ENCODE measurements at places on chromosomes 4 and X.

GRCh38 chrX:16589211-16589610, 60.7 kb upstream of the S100G start:
- DNase-seq = no peak

- DNase-seq = no peak
These were observed 237.2 kb downstream of the SPATA18 start for GRCh38 chr4:52288212-52288855.

DNA sequence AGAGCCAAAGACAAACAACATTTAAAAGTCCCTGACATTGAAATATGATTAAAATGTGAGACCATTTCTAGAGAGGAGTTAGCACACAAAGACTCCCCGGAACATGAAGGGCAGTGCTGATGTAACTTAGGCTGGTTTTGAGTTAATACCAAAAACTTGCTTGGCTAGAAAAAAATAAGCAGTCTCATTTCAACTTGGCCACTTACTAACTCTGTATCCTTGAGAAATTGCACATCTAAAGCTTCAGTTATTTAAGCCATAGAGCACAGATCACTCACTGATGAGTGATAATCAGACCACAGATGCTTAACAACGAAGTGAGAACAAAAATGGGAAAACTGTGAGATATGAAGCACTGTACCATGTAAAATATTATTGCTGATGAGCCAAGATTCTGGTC, 65.9 kb upstream of the MAOA start:
- DNase-seq = no peak

DNA sequence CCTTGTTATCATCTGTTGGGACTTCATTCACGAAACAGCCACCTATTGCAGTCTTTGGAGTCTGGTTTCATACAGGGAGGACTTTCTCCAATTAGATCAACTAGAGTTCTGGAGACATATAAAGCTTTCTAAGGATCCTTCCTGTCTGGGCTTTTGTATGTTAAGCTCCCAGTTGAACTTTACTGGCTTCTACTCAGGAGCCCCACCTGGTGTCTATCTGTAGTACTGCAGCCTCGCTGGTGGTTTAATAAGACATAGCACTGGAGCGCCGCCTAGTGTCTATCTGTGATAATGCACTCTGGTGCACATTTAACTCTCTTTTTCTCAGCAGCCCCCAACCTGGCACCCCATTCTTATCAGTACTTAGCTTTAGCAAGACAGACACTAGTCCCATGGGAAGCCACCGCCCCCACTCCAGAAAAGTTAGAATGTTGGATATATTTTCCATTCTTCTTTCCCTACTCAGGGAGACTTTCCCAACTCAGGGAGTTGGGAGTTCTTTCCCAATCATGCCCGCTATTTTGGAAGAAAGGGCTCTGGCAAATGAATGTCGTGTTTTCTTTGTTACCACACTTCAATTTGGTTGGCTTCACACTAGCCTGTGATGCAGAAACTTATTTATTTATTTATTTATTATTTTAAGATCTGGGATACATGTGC, 36.9 kb upstream of the SYTL4 start:
- no peak for DNase-seq

DNA sequence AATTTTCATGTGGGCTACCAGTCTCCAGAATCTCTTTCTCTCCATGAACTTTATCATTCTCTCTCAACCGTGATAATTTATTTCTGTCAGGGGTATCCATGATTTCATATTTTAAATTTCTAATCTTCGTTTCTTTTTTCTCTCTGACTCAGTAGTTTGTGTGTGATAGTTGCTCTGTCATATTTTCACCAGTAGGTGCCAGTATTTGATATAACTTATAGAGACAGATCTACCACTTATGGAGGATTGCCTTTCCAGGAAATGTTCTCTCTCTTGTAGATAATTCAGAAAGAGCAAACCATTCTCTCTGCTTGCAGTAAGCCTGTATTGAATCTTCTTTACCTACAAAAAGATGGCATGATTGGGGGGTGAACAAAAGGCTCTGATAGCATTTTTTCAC, 79.3 kb upstream of the DYNLT3 start:
- no peak for DNase-seq

DNA sequence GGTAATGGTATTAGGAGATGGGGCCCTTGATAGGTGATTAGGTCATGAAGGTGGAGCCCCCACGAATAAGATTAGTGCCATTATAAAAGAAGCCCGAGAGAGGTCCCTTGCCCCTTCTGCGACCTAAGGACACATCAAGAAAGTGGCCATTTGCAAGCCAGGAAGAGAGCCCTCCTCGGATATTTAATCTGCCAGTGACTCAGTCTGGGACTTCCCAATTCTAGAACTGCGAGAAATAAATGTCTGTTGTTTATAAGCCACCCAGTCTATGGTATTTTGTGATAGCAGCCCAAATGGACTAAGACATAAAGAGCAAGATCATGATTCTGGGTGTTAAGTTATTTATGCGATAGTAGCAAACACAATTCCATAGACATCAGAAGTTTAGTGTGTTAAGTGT, 192.2 kb downstream of the LDB2 start:
- no peak for DNase-seq

GRCh38 chr4:38161208-38162113, 201.3 kb downstream of the PTTG2 start:
- no peak for DNase-seq

DNA sequence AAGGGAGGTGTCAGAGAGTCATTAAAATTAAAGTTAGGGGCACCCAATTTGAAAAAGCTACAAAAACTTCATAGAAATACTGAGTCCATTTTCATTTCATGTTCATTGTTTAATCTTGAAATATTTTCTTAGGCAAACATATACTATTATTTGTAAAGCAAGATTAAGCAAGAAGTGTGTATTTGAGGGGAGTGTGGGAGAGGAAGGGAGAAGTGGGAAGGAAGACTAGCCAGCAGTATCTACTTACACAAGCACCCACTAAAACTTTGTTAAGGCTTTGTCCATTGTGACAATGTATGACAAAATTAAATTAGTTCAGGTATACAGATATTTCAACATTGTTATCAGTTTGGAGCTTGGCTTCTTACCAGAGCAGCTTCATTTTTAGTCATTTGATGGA, 222.9 kb downstream of the ARHGAP24 start:
- DNase-seq = no peak

GRCh38 chrX:24264383-24264782, 49.5 kb downstream of the SUPT20HL2 start:
- no peak for DNase-seq

DNA sequence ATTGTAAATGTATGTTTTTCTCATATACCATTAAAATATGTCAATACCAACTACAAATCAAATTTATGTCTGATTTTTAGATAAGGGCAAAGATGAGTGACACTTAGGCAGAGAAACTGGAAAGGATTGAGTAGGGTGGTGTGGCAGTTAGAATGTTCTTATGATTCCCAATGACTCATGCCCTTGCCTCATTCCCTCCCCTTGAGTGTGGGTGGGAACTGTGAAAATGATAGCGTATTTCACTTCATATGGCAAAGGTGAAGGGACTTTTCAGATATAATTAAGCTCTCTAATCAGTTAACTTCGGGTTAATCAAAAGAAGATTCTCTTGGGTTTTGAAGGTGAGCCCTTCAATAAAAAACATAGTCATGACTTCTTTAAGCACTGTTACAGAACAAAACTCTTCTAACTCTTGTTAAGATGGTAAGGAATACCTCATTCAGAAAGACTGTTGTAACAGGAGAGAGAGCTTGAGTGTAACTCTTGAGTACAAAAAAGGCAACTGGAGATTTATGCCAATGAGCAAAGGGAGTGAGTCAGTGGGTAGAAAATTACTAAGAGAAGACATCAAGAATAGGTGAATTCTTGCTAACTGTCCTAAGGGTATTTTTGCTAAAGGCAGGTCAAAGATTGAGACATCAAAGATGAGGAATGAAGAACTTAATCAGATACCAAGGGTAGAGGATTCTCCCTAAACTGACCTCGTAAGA, 329.5 kb downstream of the KCTD8 start:
- no peak for DNase-seq

DNA sequence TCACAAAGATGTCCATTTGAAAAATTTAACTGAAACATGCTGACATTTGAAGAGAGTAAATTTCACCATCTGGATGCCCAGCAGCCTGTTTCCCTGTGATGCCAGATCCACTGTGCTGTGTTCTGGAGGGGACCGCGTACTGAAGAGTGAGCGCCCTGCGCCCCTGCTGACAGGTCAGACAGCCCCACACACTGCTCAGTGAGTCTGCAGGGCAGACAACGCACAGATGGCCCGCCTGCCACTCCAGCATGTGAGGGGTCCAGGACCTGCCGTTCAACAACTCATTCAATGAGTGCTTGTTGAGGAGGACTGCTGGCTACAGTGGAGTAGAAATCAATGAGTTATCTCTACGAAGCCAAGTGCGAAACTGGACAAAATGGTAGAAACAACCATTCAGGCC, 49.2 kb downstream of the FGFRL1 start:
- no peak for DNase-seq

DNA sequence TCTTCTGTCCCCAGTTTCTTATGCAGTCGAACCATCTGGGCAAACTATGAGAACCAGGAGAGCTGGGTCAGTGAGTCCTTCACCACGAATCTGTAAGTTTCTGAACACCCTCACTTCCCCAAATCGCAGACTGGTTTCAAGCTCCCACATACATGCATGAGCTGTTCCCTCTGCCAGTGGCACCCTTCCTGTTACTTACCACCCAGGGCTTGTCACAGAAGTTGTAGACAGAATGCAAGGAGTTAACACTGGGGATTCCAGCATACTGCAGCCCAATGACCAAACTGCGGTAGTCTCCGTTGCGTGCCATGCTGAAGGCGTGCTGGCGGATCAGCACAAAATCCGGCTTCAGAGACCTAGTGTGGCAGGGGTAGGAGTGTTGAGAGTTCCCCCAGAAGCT, 14.6 kb downstream of the SYN1 start:
- DNase-seq = no peak

DNA sequence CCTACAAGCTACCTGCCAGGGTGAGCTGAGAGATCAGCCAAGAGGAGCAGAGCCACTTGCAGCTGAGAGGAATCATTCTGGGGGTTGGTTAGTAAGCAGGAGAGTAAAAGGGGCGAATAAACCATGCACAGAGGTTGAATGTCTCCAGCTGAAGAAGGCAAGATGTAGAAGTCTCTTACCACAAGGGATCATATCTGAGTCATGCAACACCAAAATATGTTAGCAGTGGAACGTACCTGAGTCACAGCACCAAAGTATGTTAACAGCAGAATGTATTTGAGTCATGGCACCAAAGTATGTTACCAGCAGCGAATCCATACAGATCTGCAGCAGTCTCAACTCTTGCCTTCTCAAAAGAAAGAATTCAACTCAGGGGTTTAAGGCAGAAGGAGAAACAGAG, 29.9 kb downstream of the C4orf51 start:
- no peak for DNase-seq

DNA sequence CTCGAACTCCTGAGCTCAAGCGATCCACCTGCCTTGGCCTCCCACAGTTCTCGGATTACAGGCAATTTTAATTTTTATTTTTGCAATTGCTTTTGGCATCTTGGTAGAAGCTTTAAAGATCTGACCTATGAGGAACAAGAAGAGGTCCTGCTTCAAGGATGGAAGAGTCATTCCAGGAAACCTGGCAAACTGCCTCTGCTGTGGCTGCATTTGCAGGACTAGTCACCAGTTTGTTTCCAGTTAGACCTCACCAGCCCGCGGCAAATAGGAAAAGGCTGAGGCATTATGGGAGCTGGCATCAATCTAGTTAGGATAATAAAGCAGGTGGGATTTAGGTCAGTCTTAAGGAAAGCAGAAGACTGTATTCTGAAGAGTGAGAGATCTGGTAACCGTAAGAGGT, 51.9 kb upstream of the LAS1L start:
- no peak for DNase-seq

GRCh38 chr4:138999666-139000065, 15.9 kb upstream of the NOCT start:
- no peak for DNase-seq

- no peak for DNase-seq
These were observed 217.6 kb downstream of the PRR32 start for GRCh38 chrX:127037159-127037558.

DNA sequence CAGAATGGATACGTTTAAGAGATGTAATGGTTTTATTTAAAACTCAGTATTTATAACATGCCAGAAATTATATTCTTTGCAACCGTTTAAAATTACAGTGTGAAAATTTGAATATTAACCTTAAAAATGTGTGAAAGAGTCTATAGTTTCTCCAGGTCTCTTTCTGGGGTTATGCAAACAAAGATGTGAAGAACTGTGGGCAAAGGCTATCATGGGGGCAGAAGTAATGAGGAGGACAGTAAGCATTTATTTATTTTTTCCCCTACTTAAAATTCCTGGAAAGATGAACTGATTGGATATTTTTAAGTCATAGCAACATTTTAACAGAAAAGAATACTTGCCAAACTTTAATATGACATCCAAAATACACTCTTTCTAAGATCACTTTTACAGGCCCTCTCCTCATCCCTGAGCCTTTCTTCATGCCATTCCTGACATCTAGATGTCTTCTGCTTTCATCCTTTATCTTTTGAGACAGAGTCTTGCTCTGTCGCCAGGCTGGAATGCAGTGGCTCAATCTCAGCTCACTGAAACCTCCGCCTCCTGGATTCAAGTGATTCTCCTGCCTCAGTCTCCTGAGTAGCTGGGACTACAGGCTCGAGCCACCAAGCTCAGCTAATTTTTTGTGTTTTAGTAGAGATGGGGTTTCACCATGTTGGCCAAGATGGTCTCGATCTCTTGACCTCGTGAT, 46.1 kb downstream of the TMEM131L start:
- no peak for DNase-seq

DNA sequence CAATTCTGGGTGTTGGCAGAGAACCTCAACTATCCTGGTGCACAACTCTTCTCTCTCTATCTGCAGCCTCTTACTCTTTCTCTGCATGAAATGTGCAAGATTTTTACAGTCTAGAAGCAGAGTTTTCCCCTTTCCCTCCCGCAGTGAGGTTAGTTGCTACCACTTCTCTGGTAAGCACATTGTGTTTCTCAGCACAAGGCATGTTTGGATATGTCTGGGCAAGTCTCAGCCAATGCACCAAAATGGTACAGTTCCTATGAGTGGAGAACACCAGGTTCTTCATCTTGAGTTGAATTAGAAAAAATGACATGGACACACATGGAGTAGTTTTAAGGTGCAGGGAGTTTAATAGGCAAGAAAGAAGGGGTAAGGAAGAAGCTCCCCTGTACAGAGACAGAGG, 187.0 kb downstream of the CCNG2 start:
- no peak for DNase-seq

- no peak for DNase-seq
These were observed 29.0 kb downstream of the UTP14A start for GRCh38 chrX:129934952-129935351.

DNA sequence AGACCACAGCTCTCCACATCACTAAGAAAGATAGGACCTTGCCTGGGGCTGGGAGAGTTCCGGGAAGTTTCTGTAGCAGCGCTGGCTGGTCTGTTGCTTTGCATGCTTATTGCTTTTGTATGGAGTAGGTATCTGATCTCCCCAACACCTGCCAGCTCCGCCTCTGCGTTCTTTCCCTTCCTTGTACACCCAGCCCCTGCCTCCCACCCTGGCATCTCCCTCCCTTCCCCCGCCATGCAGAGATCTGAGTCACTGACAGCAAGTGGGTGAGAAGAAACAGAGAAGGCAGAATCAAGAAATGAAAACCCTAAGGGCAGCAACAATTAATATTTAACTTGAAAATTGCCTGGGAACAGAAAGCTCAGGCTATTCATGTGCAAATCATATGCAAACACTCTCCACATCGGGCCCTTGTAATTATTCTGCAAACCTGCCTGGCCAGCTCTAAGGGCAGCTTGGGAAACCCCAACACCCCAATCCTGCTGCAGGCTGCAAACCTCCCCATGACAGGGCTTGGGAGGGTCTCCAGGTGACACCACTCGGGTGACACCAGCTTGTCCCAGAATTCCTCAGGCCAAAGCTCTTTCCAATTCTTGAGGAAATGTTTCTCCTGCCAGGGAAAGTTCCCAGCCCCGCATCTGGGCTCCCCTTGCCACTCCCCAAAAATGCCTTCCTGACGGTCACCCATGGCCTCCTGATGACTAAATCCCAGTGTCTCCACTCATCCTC, 257.2 kb downstream of the FBXW7 start:
- peak; percentile 40 for DNase-seq
